ENCODE measurements at places on chromosomes 7 and 10. TPM values are rescaled to one million over a fixed set of nuclear protein-coding genes. Genes with fewer than 3 reads are reported as not detected.

Gene ALOX5
- 23.1 TPM for total RNA-seq

Gene SLC29A4
- total RNA-seq: 3.2 TPM

Gene GATA3
- not detected for total RNA-seq

Gene GNAT3
- not detected for total RNA-seq

Gene EVX1
- not detected for total RNA-seq

- H3K27ac ChIP-seq: peak overlapping the region; percentile 42
- H3K4me3 ChIP-seq: no peak overlapping the region
- peak; percentile 66 for DNase-seq
These were observed 19.7 kb upstream of the FKBP9 start for GRCh38 chr7:32937344-32938174.

- no peaks in the 10 kb centered on the region for H3K36me3 ChIP-seq
- no peaks in the 10 kb centered on the region for H3K27me3 ChIP-seq
- DNase-seq: no peak
- H3K27ac ChIP-seq: no peak overlapping the region
- H3K4me3 ChIP-seq: no peak overlapping the region
- H3K4me1 ChIP-seq: no peaks in the 10 kb centered on the region
These were observed 42.5 kb downstream of the PRKAG2 start for GRCh38 chr7:151834271-151835035.

DNA sequence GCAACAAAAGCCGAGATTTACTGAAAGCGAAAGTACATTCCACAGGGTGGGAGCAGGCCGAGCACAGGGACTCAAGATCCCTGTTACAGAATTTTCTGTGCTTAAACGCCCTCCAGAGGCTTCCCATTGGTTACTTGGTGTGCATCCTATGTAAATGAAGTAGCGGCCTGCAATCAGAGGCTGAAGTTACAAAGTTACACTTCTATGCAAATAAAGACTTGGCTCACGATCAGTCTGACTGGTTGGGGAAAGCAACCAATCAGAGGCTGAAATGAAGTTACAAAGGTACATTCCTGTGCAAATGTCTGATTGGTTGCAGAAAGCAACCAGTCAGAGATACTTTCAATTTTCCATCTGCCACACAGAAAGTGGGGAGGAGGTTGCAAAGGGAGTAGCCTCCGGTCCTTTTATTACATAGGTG lies 4.1 kb downstream of the ACBD7 start:
- no peaks in the 10 kb centered on the region for H3K36me3 ChIP-seq
- peaks cover 11% of the 10 kb centered on the region for H3K4me1 ChIP-seq
- peak overlapping the region; percentile 61 for H3K4me3 ChIP-seq
- H3K27ac ChIP-seq: peak overlapping the region; percentile 27
- DNase-seq: peak; percentile 75

DNA sequence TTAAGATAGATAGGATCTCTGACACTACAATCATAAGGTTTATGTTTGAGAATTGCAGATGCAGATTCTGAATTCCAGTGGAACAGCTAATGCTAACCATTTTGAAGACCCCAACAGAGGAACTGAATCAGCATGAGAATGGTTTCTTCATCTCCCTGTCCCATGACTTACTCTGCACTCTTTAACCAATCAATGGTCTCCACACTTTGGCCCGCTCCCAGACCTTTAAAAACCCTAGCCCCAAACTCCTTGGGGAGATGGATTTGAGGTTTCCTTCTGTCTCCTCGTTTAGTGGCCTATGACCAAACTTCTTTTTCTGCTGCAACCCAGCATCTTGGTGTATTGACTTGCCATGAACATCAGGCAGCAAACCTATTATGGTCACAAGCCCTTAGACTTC lies 804.9 kb downstream of the LRMDA start:
- H3K4me1 ChIP-seq: no peaks in the 10 kb centered on the region
- DNase-seq: no peak
- H3K27me3 ChIP-seq: no peaks in the 10 kb centered on the region
- H3K4me3 ChIP-seq: no peak overlapping the region
- no peak overlapping the region for H3K27ac ChIP-seq

DNA sequence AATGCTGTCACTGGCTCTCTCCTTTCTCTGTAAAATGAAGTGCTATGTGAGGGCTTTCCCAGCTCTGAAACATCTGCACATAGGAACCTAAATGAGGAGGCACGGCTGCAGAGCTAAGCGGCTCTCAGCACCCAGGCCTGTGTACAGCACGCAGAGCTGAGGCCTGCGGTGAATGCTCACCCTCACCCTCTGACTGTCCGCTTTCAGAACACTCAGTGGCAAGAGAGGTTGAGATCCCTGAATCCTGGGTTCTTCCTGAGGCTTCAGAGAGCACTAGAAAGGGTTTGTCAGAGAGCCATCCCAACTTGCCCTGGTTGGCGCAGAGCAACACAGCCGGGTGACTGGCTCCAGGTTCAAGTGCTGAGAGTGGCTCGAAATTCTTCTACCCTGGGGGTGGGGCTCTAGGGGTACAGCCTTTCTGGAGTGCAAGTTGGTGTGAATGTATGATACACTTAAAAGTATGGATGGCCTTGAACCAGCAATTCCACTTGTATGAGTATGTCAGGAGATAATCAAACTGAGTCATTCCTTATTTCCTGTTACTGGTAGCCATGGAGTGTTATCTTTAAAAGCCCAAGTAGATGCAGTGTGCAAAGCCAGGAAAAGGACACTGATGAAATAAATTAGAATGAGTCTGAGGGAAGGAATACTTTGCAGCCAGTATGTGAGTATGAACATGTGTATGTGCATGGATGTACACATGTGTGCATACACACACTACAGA lies 1.7 kb upstream of the CCDC201 start:
- no peak overlapping the region for H3K4me3 ChIP-seq
- no peaks in the 10 kb centered on the region for H3K4me1 ChIP-seq
- H3K36me3 ChIP-seq: no peaks in the 10 kb centered on the region

- no peaks in the 10 kb centered on the region for H3K36me3 ChIP-seq
- H3K27ac ChIP-seq: no peak overlapping the region
These were observed 503.9 kb downstream of the KIF20B start for GRCh38 chr10:90205340-90205739.

DNA sequence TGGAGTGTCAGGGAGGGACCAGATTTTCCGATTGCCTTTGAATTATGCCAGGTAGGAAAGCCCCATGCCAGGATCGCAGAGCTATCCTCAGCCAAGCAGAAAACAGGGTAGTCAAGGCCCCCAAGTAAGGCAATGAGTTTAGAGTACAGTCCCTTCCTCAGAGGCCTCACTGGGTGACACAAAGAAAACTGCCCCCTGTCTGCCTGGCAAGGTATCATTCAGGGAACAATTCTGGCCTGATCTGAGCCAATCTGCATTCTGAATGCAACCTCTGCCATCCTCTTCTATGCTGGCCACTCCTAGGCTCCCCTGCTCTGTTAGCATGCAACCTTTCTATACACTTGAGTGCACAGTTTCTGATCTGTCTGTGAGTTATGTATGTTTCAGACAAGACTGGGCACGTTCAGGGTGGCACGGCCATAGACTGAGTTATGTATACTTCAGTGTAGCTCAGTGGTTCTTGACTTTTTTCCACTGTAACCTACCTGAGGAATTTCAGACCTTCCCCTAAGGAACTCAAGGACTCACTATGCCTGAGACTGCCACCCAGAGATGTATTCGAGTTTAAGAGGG lies 336.8 kb downstream of the PLXNA4 start:
- peaks cover 14% of the 10 kb centered on the region for H3K36me3 ChIP-seq
- DNase-seq: no peak
- H3K4me3 ChIP-seq: no peak overlapping the region
- H3K27me3 ChIP-seq: no peaks in the 10 kb centered on the region
- no peaks in the 10 kb centered on the region for H3K4me1 ChIP-seq

- peak overlapping the region; percentile 93 for H3K4me3 ChIP-seq
- peak overlapping the region; percentile 99 for H3K27ac ChIP-seq
These were observed 2.7 kb downstream of the MXI1 start for GRCh38 chr10:110209926-110210673.

DNA sequence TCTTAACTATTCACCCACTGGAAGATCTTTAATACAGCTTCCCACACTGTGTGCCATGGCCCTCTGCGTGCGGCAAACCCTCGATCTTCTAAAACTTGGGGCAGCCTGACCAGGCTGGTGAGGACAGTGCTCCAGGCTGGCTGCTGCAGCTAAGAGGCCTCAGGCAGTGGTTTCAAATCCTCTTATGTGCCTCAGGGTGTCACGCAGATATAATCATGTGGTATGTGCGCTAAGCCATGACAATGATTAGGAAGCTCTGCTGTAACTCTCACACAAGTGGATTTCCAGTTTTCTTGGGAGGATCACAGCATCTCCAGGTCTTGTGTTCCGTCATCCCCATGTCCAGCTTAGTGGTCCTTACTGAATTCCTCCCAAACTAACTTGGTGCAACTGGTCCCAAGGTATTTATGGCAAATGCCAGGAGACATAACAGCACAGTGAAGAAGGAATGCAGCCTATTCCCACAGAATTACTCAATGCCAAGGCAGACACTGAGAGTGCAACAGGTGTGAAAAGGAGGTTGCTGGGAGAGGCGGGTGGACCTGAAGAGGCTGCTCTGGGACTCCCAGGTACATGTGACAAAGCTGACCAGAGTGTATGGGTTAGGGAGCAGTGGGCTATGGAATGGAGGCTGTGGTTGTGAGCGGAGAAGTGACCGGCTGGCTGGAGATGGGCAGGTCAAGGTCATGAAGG lies 2.3 kb downstream of the HPS1 start:
- no peak for DNase-seq
- no peaks in the 10 kb centered on the region for H3K27me3 ChIP-seq
- no peak overlapping the region for H3K27ac ChIP-seq
- peaks cover 6% of the 10 kb centered on the region for H3K4me1 ChIP-seq
- no peak overlapping the region for H3K4me3 ChIP-seq

Data from ascending aorta (tissue), 2 donors.